Stimulated activated CD8-positive, alpha-beta memory T cell treated with anti-CD3 and anti-CD28 coated beads, Interleukin-4, amount 100 ng/mL, for 1 hour (primary cell): ENCODE measurements at places on chromosomes 11 and 22.

DNA sequence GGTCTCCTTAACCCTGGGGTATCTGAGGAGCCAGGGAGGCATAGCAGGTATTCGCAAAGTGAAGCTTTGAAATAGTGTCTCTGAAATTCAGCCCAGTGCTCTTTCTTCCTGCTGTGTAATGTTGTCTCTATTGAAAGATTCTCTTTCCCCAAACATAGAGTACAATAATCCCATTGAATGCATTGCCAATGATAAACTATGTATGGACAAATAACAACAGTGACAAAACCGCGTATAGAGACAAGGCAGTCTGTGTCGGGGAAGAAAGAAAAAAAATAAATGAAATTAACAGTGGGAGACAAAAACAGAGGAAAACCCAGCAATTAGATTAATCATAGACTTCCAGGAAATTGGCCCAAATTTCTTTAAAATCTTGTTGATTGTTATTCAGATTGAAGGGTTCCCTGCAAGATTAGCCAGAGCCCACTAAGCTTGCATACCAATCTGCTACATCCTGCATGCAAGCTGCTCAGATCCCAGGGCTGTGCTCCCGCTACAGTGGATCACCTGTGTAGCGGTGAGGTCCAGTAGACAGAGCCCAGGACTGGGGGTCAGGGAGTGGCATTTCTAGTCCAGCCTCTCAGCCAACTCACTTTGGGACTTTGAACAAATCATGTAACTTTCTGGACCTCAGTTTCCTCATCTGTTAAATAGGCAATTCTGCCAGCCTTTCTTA lies 492.8 kb downstream of the INSC start:
- no peak for DNase-seq

GRCh38 chr11:35971841-35972422 lies 28.1 kb downstream of the LDLRAD3 start:
- DNase-seq = no peak

DNA sequence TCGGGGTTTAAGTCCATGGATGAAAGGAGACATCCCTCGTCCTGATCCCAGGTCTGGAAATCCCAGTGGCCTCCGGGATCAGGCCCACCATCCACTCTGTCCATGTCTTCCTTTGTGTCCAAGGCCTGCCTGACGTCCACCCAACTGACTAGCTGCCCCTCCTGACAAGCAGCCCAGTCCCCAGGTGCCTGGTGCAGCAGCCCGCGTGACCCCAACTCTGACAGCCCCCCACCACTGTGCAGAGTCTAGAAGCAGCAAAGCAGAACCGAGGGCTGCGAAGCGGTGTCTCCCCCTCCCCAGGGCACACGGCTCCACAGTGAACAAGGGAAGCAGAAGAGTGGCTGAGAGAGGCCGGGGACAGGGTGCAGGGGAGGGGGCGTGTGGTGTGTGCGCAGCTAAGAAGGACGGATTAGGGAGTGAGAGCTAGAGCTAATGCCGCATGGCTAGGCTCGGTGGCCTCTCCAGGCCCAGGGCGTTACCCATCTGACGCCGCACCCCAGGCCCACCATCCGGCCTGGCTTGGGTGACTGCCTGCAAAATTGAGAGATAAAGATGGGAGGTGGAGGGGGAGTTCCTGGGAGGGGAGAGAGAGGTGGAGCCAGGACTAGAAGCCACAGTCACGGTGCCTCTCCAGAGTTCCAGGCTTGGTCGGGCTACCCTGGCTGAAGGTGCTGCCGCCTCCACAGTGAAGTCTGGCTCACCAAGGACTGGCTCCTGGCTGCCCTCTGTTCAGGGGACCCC lies 16.6 kb upstream of the BAIAP2L2 start:
- DNase-seq = no peak

GRCh38 chr11:66646828-66647227 lies 8.3 kb downstream of the RBM4 start:
- no peak for DNase-seq

DNA sequence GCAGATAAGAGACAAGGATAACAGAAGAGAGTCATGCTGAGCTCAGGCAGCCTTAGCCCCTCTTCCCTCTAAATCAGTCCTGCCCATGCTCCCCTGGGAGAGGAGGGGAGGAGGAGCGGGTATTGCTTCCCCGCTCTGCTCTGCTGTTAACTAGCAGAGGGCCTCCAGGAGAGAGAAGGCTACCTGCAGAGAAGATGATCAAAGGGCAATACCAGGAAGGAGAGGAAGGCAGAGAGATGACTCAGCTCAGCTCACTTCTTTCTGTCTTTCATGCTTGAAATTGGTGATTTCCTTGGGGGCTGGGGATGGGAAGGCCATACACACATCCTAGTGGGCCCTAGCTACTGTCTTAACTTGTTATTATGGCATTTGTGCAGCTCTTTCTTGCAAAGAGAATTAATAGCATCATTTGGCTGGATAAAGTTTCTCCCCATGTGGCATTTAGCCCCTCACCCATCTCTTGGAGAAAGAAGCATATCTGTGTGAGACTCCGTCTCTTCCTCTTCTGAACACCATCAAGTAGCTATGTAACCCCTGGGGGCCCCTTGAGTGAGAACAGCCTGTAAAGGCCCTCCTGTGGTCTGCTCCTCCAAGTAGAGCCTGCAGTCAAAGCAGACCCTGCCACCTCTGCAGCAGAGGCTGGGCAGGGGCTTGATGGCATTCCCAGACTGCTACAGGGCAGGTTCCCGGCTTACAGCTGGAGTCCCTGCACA lies 33.4 kb upstream of the AMOTL1 start:
- no peak for DNase-seq

DNA sequence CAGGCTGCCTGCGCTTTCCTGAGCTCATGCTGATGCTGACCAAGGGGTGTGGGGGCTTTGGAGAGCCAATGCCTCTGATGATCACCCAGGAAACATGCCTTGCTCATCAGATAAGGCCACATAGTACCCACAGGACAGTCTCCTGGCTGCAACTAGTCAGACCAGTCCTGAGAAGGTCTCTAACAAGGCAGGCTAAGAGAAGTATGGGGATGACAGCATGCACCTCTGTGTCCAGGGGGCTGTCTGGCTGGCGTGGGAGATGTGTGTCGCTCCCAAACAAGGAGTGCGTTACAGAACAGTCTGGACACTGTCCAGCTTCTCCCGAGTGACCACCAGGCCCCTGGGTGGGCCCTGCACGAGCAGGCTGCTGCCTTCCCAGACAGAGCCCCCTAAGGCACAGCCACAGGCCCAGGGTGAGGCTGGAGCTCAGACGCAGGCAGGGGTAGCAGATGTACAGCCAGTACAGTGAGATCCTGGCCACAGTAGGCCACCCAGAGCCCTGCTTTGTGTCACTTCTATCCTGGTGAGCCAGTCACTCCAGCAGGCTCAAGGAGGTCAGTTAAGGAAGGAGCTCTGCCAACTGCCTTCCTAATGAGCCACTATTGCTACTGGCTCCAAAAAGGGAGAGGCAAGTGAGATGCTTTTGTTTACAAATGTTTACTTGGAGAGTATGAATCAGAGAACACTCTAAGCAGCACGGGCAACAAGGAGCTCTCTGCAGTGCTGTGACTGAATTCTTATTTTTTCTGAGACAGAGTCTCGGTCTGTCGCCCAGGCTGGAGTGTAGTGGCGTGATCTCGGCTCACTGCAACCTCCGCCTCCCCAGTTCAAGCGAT lies 66.0 kb upstream of the CLTCL1 start:
- no peak for DNase-seq

GRCh38 chr11:64379160-64379559 lies 20.2 kb downstream of the RPS6KA4 start:
- no peak for DNase-seq

DNA sequence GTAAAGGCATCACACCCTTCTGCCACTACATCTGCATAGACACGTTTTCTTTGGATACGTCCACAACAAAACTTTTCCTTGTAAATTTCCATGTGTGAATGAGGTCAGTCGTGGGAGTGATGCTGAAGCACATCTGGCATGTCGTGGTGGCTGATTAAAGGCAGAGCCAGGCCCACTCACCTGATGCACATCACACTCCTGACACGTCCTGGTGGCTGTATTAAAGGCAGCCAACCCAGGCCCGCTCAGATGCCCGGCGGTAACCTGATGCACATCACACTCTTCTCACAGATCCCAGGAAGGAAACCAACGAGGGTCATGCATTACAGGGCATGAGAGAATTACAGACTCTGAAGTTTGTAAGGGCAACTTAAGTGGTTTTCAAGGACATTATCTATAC lies 321.6 kb upstream of the B3GAT1 start:
- DNase-seq = no peak

- DNase-seq = no peak
These were observed 422.7 kb downstream of the MIAT start for GRCh38 chr22:27080036-27080578.

- no peak for DNase-seq
These were observed 249.0 kb downstream of the ST3GAL4 start for GRCh38 chr11:126604461-126604860.

DNA sequence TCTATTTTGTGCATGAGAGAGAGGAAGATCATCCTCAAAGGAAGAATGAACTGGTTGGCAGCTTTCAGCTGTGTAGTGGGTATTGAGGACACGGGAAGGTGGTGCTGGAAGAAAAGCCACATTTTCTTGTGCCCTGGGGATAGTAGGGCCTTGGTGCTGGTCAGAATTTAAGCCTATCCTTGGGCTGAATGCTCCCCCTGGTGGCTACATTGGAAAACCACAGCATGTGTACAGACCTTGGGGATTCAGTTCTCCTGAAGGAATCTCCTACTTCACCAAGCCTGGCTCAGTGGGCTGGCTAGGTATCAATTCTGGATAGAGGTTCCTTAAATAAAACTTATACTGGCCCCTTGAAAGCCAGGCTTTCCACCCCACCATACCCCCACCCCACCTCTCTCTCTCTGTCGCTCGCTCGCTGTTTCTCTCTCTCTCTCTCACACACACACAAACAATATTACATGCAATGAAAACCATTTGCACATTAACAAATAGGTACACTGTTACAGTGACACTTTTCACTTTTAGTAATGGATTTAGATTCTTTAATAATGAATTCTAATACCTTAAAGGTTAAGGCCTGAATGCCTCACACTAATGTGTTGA lies 2.8 kb upstream of the OR51M1 start:
- no peak for DNase-seq

DNA sequence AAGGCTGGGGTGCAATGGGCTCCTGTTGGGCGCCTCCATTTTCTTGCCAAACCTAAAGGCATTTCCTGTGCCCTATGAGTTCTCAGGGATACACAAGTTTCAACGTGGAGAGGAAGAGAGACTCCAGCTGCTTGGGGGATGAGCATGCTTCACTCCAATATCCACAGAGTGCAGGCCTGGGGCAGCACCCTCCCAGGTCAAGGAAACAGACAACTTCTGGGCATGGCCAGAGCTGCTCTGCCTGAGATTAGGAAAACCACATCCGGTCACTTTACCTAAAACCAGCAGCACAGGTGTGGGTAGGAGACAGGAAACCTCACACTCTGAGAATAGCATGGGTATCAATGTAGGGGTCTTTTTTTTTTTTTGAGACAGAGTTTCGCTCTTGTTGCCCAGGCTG lies 28.7 kb downstream of the TMEM184B start:
- no peak for DNase-seq

DNA sequence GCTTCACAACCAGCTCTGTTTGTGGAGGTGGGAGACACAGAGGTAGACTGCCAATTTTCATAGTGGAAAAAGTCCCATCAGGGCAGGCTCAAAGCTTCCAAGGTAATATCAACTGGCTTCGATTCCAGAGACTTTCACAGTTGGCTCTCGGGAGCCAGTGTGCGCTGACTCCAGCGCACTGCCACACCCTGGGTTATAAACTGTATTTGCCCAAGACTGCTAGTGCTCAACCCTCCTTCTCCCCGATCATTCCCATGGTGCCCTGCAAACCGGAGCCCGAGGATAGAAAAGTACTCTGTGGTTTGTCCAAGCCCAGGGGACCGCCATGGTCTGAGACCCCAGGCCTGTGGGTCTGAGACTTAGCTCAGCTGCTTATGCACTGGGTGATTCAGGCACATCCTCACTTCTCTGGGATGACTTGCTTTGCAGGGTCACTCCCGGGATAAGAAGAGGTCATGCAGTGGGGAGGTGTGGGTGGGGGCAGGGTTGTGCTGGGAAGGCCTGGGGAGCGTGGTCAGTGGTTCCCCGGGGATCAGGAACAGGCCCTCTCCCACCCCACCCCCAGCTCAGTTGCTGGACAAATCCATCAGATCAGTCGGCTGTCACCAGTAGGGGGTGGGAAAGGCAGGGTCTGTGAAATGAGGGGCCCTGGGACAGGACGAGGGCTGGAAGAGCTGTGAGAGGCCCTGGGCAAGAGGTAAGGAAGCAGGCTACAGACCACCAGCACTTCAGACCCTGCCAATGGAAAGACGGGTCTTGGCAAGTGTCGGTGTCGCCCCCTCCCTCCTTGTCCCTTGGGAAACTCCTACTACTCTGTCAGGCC lies 26.7 kb upstream of the PICK1 start:
- no peak for DNase-seq

DNA sequence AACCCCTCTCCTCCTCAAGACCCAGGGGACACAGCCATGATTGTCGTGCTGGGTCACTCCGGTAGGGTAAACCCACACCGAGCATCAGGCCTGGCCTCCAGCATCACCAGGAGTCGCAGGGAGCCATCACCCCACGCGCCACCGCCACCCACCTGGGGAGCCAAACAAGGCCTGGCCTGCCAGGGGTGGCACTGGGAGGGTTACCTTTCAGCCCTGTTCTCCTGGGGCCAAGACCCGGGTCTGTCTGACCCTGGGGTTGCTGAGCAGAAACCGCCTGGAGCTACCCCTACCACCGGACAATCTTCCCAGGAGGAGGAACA lies 39.3 kb upstream of the NNMT start:
- DNase-seq = no peak

GRCh38 chr22:22816171-22816514 lies 71.5 kb upstream of the IGLL5 start:
- DNase-seq = no peak

DNA sequence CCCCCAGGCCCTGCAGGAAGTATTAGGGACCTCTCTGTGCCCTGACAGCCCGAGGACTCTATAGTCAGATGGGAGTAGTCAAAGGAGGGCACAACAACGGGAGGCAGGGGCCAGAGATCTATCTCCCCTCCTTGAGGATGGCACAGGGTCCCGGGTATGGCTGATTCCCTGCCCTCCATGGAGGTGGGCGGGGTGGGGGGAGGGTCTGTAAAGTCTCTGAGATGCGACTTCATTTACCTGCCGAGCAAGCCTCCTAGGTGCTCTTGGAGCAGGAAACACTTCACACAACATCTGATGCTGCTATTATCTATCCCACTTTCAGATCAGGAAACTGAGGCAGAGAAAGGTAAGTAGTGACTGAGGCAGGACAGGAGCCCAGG lies 769 bp upstream of the CDC42EP1 start:
- no peak for DNase-seq

GRCh38 chr11:28981381-28981780 lies 873.2 kb downstream of the METTL15 start:
- no peak for DNase-seq

DNA sequence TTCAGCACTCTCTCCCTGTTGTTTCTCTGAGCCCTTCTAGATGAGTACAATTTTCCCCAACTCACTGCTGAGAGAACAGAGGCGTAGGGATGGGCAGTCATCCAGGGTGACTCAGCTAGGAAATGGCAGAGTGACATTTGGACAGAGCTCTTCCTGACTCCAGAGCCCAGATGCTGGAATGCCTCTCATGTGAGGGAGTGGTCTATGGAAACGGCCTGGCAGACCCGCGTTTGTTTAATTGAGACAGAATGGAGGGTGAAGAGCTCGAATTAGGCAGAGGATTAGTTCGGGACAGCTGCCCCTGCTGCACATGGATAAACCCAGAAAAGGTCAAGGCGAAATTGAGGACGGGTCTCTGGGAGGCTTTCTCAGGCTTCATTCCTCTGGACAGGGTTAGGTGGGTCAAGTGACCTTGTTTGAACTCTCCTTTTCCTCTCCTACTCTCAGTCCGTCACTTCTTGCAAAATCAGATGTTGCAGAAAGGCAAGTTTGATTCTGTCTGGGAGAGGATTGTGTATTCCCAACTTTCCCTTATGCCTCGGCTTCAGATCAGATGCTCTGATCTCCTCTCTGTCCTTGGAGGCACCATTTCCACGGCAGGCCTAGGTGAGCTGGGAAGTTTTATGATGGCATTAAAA lies 7.6 kb upstream of the LMO2 start:
- no peak for DNase-seq
